ENCODE measurements at places on chromosomes 1 and 21.

GRCh38 chr1:37817481-37817880 is 9.5 kb upstream of the YRDC start:
- DNase-seq = no peak

- DNase-seq = no peak
Observed at GRCh38 chr21:42091899-42092508, 20.9 kb downstream of the UMODL1 start.

DNA sequence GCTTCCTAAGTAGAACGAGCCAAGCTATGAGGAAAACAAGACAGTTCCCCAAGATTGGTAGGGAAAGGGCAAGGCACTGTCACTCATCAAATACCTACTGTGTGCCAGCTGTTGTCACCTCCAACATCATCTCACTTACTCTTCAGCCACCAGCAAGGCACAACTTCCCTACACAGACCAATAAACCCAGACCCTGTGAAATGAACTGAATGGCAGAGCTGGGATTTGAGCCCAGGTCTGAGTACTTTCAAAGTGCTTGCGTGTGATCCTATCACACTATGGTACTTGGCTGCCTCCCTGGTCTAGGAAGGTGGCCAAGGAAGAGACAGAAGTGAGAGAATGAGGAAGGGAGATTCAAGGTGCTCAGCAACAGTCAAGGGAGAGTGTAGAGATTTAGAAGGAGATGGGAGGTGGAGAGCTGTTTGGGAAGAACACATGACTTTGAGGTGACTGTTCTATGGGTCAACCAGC is 16.7 kb upstream of the TRIM63 start:
- no peak for DNase-seq

GRCh38 chr1:117580882-117581281 is 25.0 kb upstream of the TENT5C start:
- no peak for DNase-seq

Measured in activated effector memory CD4-positive, alpha-beta T cell treated with Interleukin-2 at 50 U/mL for 16 hours (primary cell).